ENCODE measurements at places on chromosomes 1 and 21.

DNA sequence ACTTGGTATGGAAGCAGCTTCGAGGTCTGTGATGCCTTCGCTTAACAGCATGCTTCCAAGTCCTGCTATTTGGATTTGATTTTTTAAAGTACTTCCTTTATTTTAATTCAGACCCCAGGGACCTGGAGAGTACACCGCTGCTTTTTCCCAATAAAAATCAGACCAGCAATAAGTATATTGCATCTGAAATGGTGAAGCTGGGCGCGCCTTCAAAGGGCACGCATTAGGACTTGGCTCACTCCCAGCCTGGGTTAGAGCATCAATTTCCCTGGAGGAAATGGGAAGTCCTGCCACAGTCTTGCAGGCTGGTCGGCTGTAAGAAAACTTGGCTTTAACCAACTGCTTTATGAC lies 325.1 kb downstream of the RRAGC start:
- DNase-seq: no peak

GRCh38 chr1:18384059-18384458 lies 96.7 kb upstream of the KLHDC7A start:
- no peak for DNase-seq

DNA sequence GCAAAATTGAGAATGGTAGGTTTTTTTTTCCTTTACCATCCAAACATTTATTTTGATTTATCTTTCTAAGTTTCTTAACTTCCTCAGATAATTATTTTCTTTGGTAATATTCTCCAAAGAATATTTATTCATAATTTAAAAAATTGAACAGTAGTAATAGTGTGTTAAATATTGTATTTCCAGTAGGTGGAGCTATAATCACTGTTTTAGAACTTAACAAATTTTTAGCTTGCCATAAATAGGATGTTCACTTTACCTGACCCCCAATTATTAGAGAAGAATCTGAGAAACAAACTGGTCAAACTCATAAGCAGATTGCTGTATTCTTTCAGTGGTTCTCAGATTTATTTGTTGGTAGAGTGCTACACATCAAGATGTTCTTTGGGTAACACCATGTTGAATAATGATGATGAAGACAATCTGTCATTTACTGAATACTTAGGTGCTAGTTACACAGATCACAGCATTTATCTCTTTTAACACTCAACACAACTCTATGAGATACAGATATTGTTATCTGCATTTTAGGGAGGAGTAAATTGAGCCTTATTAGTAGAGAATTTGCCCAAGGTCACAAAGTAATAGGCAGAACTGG lies 82.4 kb upstream of the GPR88 start:
- no peak for DNase-seq

GRCh38 chr1:9238550-9238949 lies 4.0 kb downstream of the H6PD start:
- DNase-seq: no peak

DNA sequence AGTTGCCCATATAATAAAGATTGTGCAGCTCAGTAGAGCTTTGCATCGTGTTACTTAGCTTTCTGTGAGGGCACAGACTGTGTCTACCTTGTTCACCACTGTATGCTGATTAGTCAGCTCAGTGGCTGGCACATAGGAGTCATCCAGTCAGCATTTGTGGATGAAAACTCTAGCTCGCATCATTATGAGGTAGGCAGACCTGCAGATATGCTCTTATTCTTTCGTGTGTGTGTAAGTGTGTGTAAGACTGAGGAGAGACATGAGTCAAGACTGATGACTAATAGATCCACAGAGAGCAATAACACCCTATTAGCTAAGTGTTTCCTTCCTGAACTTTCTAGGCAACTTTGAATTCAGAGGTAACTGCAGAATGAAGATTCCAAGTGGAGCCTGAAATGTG lies 17.1 kb downstream of the TTF2 start:
- no peak for DNase-seq

DNA sequence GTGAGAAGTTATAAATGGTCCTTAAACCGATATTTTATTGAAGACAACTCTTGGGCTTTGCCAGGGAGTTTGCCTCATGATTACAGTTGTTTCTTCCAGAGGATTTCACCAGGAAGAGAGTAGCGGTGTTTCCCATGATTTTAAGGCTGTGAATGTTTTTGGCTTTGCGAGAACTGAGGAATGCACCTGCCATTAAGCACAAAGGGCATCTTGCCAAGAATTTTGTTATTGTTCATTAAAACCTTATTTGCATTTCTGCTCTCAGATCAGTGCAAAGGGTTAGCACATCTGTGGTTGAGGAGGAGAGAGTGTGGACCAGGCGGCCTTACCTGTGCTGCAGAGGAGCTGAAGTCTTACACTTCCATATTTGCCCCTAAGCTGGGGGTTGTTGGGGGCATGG lies 13.8 kb downstream of the CNIH3 start:
- DNase-seq: no peak

- no peak for DNase-seq
Measured at GRCh38 chr1:239800861-239801260, 290.8 kb upstream of the FMN2 start.

- no peak for DNase-seq
Measured at GRCh38 chr1:67317803-67318202, 10.1 kb downstream of the IL12RB2 start.

DNA sequence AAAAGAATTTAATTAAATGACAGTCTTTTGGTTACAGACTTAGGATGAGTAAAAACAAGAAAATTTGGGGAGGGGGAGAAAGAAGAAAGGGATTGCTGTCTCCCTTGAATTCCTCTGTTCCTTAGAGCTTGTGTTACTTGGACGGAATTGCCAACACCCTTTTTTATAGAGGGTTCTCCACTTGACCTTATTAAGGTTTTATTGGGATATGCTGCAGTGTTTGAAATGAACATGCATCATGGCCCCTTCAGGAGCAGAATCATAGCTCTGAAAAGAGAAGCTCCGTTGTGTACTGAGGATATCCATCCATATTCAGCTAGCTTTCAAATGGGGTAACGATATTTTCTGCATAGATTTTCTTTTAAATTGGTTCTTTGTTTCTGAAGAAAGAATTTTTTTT lies 48.2 kb upstream of the DNASE2B start:
- no peak for DNase-seq

- no peak for DNase-seq
Measured at GRCh38 chr1:229070168-229070567, 200.7 kb upstream of the RAB4A start.

DNA sequence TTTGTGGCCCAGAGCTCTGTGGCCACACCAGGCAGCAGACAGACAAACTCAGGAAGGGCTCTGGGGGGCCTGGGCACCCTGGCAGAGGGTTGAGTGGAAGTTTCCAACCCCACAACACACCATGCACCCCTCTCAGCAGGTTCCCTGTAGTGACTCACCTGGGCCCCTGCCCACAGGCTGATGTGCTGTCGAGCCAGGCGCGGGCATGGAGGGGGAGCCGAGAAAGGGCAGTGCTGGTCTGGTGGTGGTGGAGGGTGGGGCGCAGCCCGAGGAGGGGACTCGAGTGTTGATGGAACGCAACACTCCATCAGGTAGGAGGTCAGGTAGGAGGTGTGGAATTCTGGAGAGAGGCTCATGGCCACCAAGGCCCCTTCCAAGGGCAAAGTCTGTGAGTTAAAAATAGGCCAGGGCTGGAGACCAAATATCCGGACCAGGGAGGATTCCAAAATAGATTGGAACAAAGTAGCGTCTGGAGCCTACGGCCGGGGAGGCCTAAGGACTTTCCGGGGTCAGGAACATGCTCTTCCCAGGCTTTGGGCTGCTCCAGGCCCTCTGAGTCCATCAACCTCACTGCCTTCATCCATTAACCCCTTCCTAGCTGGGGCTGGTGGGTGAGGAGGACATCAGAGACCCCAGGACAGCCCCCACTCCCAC lies 191.5 kb upstream of the AJAP1 start:
- DNase-seq: no peak

DNA sequence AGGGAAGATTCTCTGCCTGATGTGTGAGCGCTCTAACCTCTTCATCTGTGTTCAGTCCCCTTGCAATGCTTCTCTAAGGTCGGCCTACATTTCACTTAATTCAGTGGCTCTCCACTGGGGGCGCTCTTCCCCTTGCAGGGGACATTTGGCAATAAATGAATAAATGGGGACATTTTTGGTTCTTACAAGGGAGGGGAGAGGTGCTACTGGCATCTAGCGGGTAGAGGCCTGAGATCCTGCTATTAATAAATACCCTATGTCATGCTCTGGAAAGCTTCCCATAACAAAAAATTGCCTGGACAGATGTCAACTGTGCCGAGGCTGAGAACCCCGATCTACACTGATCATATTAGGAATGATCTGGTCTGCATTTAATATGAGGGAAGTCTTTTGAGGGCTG lies 25.9 kb upstream of the DNAJC11 start:
- peak; percentile 28 for DNase-seq

GRCh38 chr1:166836733-166837132 lies 2.5 kb upstream of the POGK start:
- DNase-seq: no peak

DNA sequence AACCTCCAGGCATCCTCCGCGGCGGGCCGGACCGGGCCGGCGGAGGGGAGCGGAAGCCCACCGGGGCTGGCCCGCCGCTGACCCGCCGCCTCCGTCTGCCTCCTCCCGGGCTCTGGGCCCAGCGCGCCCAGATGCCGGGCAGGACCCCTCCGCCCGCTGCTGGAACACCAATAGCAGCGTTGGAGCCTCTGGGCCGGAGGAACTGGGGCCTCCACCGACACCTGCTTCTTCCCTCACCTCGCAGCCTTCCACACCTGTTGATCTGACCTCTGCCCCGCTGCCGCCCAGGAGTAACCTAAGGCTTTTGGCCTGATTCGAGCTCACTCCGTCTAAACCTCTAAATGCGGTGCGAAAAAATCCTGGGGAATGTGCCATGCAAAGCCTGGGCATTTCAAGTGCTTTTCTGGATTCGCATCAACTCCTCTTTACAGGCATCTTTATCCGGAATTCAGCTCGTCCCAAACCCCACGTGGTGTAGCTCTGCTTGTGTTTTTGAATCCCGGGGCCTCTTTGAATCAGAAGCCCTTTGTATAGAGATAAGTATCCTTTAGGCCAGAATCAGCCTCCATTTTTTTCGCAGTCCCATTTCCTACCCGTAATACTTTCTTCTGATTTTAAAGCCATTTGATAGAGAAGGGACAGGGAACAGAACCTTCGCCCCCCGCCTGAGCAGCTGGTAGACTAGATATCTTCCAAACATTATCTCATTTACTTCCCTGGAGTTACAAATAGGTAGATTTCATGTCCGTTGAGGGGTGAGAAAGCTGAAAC lies 680 bp upstream of the CNN3 start:
- no peak for DNase-seq

- DNase-seq: no peak
Measured at GRCh38 chr21:27578741-27579265, 611.9 kb upstream of the ADAMTS5 start.

- no peak for DNase-seq
Measured at GRCh38 chr1:22462928-22463327, 11.3 kb downstream of the ZBTB40 start.

GRCh38 chr21:26003404-26003803 lies 167.2 kb downstream of the APP start:
- no peak for DNase-seq

GRCh38 chr1:210250665-210250997 lies 18.0 kb downstream of the SERTAD4 start:
- DNase-seq: no peak

DNA sequence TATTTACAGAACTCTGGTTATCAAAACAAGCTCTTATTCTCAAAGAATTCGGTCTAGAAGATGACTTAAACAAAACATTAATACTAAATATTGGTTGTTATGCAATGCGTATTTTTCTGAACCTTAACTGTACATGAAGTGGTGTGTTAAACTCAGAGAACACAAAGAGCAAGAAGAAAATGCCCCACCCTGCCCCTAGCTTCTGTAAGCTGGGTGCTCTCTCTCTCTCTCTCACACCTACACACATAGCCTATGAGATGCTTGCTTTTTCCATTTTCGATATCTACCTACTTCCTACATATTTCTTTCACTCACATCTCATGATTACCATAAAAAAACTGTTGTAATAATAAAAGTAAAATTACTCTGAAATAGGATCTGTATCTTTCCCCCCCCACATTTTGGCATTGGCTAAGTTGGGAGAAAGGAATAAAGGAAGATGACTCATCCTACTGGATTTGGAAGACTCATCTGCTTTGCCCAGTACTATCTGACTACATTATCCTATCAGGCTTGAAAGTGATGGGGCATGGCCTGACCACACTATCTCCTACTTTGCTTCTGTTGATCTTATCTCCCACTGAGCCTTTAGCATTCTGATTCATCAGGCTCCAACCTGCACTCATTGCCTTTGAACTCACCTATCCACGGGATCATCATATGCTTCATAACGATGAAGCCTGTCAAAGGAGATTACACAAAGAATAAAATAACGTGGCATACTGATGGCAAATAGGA lies 2.9 kb downstream of the CRYZ start:
- no peak for DNase-seq

GRCh38 chr1:105072446-105072845 lies 1322.7 kb downstream of the AMY1C start:
- no peak for DNase-seq

GRCh38 chr1:55060133-55060999 lies 21.0 kb downstream of the PCSK9 start:
- no peak for DNase-seq

DNA sequence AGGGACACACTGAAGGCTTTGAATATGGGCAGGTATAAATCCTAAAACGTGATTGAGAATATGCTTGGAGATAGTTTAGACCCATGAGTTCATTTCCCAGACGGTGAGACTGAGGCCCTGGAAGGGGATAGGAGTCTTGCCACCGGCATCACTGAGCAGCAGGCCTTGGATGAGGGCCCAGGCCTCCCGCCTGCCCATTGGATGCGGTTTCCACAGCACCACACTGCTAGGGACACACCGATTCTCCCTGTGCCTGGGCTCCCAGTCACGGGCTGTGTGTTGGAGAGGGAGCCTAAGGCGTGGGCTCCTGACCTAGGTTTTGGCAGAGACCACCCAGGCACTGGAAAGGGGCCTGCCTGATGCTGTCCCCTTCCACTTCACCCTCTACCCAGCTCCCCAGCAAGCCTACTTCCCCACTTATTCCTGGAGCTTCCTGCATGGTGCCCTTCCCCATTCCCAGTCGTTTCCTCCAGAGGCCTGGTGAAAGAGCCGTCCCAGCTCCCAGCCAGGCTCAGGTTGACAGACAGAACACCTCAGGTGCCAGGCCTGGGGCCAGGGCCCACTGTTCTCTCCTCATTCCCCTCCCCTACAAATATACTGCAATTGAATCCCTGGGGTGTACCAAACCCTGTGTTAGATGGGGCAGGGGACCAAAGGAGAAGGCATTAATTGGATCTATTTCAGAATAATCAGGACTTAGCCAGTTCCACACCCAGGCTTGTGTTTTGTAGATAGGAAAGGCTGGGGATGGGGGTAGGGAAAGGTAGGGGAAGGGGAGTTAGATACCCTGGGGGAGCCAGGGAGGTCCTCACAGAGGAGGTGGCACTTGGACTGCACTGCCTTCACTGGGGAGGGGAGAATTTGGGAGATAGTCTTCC lies 3.4 kb downstream of the FOXO6 start:
- no peak for DNase-seq
